AG09319 (cell line): ENCODE measurements at places on chromosomes 6 and 20.

- no peak for DNase-seq
Measured at GRCh38 chr6:131419702-131420101, 153.3 kb upstream of the ARG1 start.

- no peak for DNase-seq
Measured at GRCh38 chr6:38065734-38066305, 246.3 kb downstream of the ZFAND3 start.

DNA sequence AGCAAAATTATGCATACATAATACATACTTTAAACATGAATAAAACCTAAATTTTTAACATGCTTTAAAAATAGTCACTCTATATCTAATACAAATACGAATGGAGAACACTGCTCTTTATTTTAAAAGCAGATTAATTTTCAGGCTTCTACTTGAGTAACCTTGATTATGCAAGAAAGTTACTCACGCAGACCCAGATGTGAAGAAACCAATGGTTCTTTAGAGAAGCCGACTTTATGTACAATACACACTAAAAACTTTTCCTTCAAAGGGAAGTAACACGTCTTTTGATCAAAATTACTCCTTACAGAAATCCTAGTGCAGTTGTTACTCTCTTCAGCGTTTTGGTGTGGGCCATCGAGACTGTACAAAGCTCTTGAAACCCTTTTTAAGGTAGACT lies 136.9 kb upstream of the SLC22A16 start:
- DNase-seq = no peak

GRCh38 chr6:138571181-138571580 lies 71.9 kb upstream of the NHSL1 start:
- DNase-seq = no peak

DNA sequence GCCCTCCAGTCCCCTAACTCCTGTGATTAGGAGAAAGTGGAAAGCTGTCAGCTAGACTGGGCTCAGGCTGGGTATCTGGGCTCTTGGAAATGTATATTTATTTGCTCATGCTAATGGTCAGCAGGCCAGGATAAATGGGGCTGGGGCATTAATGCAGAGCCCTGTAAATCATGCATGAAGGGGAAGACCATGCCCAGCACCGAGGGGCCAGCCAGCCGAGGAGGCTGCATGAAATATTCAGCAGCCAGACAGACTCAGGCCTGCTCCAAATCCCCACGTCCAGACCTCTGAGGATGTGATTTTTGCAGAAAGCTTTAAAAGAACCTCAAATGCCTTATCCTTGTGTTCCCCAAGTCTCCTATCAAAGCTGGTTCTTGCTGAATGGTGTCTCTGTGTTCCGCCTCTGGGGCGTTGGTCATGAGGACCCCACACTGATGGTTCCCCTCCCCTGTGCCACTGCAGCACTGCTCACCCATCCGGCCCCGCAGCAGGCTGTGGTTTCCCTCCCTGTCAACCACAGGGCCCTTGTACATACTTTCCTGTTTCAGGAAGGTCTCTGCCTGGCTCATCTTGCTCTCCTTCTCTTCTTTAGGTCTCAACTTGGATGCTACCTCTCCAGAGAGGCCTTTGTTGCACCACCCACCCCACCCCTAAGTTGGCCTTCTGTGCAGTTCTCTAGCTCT lies 358.4 kb downstream of the CDH26 start:
- no peak for DNase-seq

GRCh38 chr6:3310703-3311102 lies 52.0 kb downstream of the PSMG4 start:
- no peak for DNase-seq

DNA sequence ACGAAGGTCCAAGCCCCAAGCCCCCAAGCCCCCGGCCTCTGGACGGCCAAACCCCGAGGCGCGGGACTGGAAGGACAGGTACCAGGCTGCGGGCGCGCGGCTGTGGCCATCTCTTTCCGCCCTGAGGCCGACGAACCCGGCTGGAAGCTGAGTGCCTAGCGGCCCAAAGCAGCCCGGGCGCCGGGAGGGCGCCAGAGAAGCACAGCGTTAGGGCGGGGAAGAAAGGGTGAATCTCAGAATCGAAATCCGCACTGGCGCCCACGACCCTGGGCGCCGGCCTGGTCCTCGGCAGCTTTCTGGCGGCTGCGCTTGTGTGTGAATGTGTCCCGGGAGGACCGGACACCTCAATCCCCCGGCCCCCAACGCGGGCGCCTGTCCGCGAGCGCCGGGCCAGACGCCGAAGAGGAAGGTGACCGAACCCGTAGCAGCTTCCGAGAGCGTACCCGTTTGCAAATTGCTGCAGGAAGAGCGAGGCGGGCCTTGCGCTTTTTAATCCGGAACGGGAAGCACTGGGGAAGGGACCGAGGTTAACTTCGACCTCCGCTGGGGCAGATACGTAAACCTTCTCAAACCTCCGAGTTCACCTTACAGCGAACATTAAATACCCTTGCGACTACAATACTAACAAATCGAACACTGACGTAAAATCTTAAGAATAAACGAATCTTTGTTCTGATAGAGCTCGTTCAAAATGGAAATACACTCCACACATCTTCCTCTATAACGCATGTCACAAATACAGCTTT lies 2.9 kb downstream of the NRN1 start:
- no peak for DNase-seq

- peak; percentile 38 for DNase-seq
Measured at GRCh38 chr20:19710336-19711120, 47.5 kb upstream of the RIN2 start.

DNA sequence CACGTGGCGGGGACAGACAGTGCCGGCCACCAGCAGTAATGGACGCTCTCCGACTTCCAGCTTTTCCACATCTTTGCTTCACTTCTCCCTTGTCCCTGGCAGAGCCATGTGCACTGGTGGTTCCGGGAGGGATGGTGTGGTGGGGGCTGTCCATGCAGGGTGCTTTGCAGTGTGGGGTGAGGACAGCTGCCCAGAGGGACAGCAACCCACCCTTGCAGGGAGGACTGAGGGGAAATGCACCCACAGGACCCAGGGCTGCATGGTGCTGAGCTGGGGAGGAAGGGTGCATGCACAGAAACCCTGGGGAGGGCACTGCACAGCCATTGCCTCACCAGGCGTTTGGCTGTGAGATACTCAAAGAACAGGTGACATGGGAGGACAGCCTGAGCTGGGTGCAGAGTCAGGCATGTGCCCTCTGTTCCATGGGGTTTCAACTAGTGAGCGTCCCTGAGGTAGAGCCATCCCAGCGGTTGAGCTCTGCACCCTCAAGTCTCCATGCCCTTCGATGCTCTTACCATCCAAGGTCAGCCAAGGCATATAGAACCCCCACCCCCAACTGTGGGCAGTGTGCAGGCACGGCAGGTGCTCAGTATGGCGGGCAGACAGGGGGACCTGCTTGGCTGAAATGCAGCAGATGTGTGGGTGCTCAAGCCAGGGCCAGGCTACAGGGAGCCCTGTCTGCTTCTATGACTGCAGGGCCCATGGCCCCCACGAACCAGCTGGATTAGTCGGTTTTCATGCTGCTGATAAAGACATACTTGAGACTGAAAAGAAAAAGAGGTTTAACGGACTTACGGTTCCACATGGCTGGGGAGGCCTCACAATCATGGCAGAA lies 239.7 kb downstream of the TTLL2 start:
- no peak for DNase-seq

DNA sequence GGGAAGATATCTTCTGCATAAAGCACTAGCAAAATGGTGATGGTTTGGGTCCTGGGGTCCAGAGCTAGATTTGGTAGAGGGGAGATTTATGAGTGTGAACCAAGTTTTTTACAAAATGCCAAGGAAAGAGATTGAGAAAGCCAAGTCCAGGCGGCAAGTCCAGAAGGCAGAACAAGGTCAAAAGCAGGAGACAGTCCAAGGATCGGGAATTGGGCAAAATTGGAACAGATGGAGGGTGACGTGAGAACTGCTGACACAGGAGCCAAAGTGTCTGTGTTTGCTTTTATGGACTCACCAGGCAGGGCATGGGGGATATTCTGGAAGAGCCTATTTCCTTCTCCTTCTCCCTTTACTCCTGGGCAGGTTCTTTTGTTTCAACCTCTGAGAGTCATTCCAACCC lies 4.1 kb downstream of the NHLRC1 start:
- DNase-seq = no peak

DNA sequence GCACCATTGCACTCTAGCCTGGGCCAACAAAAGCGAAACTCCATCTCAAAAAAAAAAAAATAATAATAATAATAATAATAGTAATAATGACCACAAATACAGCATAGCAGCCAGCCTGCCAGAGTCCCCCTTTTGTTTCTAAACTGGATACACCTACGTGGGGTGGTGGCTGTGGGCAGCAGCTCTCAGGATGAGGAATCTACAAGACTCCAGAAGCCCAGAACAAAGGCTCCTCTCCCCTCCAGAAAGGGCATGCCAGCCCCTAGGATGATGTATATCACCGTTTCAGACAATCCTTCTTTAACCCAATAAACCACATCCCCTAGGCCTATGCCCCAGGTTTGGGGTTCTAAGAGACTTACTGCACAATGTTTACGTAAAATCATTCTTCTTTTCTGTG lies 155.9 kb downstream of the QRSL1 start:
- no peak for DNase-seq

GRCh38 chr6:14408446-14408845 lies 290.9 kb downstream of the CD83 start:
- DNase-seq = no peak

DNA sequence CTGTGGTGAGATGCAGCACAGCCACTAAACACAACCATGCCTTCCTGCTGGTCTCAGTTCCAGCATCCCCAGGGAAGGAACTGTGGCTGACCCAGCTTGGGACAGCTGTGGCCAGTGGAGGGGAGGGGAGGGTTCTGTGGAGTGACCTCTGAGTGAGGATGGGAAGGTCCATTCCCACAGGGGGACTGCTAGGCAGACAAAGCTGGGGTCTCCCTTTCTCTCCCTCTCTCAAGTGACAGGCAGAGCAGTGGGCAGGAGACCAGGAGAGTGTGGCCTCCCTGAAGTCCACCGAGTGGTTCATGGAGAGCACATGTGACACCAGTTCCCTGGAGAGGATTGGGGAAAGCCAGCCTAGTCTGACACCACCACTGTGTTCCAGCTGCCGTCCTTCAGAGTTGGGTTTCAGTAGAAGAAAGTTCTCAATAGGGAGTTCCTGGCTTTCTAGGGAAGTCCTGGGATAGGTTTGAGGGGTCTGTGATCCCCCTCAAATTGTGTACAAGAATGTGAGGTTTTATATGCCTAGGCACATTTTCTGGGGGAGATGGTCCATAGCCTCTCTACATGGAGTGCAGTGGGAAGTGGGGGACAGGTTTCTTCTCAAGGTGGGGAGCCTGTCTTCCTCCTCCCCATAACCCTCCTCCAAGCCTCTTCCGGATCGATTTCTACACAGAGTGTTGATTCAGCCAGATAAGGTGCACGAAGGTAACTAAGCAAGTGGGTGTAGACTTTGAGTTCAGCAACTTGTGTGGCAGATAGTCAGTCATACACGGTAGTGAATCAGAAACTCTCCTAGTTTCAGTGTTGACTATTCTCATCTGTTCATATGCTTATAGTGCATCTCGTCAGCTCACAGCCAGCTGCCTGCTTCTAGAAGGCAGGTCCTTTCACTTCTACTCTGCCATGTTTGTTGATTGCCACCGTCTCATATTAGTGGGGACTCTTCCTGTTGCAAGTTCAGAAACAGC lies 18.9 kb downstream of the MANBAL start:
- no peak for DNase-seq

GRCh38 chr20:44334306-44334705 lies 2.5 kb upstream of the R3HDML start:
- DNase-seq = no peak

DNA sequence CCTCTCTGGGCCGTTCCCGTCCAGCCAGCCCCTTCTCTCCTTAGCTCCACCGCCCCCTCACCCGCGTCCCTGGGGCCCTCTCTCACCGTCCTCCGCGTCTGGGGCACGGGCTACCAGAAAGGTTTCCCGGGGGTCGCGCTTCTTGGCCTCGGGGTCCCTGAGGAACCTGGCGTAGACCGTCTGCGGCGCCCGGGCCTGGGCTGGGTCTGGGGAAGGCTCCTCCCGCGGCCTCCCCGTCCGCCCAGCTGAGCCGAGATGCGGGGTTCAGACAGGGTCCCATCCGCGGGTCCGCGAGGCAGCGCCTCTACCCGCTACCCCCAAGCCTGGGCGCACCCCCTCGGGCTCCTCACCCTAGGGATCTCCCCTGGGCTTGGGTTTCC lies 1.1 kb downstream of the TULP1 start:
- no peak for DNase-seq

- no peak for DNase-seq
Measured at GRCh38 chr6:105179244-105180065, at the start of gene POPDC3. Gene POPDC3 (minus strand): TSS chr6:105180014. CDS start chr6:105161909, 18,105 bp downstream.

- DNase-seq = no peak
Measured at GRCh38 chr20:14696937-14697336, 359.5 kb upstream of the FLRT3 start.

DNA sequence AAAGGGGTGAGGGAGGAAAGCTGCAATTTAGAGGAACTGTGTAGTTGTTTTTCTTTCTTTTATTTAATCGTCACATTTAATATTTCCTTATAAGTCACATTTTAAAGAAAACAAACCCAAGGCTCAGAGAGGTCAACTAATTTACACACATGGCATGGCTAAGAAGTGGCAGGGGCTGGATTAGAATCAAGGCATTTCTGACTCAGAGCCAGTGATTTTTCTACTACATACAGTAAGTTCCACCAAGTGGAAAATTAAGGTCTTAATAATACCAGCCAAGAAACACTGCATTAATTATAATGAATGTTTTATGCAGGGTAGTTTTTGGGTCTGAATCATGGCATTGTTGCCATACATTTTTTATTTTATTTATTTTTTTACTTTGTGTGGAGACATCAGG lies 607.7 kb upstream of the CITED2 start:
- DNase-seq = no peak

GRCh38 chr20:1369970-1370369 lies 22.9 kb downstream of the FKBP1A start:
- no peak for DNase-seq

DNA sequence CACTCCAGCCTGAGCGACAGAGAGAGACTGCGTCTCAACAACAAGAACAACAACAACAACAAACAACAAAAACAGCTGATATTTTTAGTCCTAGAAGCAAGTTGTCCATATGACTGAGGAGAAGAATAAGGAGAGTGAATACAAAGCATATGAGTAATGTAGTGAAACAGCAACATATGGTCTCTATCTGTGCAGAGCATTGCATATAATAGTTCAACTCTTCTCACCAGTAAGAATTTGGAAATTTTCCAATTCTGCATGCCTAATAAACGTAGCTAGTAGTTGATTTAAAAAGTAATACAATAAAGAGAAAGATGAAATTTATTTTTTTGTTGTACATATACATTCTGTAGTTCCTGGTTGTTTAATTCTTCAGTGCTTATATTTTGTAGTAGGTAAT lies 129.7 kb upstream of the FAM83B start:
- DNase-seq = no peak

- no peak for DNase-seq
Measured at GRCh38 chr6:169227116-169227515, 26.5 kb downstream of the THBS2 start.

DNA sequence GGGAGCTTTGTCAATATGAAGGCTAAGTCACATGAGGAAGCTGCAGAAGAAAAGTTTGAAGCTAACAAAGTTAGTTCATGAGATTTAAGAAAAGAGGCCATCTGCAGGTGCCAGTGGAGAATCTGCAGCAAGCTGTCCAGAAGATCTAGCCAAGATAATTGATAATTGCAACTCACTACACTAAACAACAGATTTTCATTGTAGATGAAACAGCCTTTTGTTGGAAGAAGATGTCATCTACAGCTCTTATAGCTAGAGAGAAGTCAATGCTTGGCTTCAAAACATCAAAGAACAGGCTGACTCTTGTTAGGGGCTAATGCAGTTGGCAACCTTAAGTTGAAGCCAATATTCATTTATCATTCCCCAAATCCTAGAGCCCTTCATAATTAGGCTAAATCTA lies 83.7 kb downstream of the RIN2 start:
- no peak for DNase-seq

GRCh38 chr6:2848851-2849250 lies 7.2 kb upstream of the SERPINB1 start:
- DNase-seq = no peak
